RWPE1 (cell line): ENCODE measurements at places on chromosomes 6 and 20.

- no peak for DNase-seq
Observed at GRCh38 chr6:36944650-36945049, 9.9 kb upstream of the PI16 start.

DNA sequence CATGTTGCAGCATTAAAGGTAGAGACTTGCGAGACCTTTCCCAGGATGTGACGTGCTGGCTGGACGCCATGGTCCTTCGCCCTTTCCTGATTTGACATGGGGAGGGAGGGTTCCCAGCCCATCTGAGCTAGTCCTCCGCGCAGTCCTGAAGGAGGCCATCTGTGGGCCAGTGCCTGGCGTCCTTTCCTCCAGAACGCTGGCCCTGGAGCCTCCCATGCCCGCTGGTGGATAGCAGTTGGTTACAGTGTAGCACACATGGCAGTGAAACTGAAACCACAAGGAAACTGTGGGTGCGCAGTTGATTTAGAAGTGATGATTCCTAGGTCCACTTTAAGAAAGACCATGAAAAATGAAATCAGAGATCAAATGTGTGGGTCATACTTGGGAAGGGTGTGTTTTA is 193.7 kb downstream of the CDH4 start:
- no peak for DNase-seq

DNA sequence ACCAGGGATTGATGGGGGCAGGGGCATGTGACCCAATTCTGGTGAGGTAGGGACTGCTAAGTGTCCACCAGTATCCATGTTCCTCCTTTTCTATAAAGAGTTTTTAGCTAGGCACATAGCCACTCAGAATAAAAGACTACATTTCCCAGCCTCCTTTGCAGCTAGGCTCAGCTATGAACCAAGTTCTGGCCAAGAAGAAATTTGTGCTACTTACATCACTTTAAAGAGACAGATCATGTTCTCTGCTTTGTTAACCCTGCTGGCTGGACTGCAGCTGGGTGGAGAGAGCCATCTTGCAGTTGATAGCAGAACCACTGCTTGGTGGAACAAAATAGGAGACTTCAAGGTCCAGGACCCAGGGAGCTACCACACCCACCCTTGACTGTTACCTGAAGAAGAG is 5.3 kb upstream of the CCM2L start:
- peak; percentile 39 for DNase-seq

- DNase-seq = peak; percentile 82
Observed at GRCh38 chr6:31122791-31123706, 2.8 kb upstream of the CDSN start.

- no peak for DNase-seq
Observed at GRCh38 chr20:4987130-4987529, 14.2 kb downstream of the SLC23A2 start.

DNA sequence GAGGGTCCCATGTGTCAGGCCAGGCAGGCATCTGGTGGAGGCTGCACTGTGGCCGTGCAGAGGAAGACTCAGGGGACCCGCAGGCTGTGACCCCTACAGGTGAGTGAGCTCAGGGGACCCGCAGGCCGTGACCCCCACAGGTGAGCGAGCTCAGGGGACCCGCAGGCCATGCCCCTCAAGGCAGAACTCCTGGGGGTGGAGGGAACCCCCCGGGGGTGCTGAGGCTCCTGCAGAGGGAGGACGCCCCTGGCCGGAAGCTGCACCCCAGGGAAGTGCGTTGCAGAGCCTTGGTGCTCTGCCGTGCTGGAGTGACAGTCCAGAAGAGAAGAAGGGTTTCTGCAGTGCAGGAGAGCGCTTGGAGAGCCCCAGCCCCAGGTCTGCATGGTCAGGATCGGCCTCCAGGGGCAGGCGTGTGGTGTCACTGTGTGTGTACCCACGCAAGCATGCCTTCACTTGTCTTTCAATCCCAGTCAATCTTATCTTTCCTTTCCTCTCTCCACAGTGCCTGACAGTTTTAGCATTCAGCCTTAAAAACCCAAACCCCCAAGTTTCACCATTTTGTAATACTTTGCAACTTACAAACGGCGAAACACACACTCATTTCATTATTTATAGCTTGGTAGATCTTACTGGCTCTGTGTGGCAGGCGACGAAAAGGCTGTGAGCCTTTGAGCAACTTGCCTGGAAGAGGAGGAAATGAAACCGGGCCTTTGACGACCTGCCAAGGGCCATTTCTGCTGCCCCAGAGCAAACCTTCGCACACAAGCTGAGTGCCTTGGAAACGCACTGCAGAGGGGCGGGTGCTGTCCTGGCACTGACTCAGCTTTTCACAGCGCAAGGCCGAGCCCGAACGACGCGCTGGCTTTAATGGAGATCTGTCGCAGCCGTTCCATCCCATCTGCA is 101.4 kb upstream of the AGPAT4 start:
- DNase-seq = peak; percentile 45

GRCh38 chr6:19410481-19410880 is 426.7 kb upstream of the ID4 start:
- DNase-seq = peak; percentile 85

DNA sequence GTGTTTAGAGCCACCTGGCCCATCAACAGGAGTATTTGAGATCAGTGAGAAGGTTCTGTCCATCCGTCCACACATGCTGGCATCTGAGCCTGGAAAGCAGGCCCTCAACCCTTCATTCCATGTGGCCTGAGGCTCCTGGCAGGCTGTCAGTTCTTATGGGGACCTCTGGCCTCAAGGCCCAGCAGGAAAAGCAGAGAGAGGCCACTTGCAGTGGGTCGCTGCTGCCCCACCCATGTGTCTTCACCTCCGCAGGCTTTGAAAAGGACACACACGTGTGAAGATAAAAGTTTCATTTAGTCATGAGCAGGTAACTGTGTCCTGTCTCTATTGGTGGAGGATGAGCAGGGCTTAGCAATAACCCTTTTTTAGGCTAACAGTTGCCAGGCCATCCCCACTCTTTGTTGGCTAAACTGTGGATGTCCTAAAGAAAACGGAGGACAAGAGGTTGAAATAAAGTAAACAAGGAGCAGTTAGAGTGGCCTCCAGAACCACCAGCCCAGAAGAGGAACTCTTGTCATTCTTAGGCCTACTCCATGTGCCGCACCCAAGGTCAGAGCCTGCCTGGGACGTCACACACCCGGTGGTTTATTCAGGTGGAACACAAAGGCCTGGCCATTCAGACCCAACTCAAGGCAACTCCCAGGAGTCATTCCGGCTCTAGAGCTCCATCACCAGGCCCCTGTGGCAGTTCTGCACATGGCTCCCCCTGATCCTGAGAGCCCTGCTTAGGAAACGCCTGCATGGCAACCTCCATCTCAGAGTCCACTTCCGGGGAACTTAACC is 143.4 kb upstream of the CST7 start:
- no peak for DNase-seq

DNA sequence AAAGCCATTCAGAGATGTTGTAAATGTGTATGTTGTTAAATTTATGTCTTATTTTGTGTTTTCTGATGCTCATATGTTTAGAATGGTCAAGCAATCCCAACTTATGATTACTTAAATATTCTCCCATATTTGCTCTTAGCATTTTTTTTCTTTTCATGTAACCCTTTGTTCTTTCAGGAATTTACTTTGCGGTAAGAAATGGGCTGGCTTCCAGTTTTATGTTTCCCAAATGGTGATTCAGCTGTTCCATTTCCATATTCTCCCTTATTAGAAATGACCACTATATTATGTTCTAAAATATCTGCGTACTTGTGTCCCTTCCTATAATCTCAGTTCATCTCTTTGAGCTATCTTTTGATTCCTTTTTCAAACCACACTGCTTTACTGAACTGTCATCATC is 113.7 kb downstream of the CDH26 start:
- DNase-seq = peak; percentile 80

- no peak for DNase-seq
Observed at GRCh38 chr6:22756365-22756764, 187.0 kb downstream of the HDGFL1 start.

- DNase-seq = no peak
Observed at GRCh38 chr6:39681674-39682121, 43.5 kb downstream of the KIF6 start.

DNA sequence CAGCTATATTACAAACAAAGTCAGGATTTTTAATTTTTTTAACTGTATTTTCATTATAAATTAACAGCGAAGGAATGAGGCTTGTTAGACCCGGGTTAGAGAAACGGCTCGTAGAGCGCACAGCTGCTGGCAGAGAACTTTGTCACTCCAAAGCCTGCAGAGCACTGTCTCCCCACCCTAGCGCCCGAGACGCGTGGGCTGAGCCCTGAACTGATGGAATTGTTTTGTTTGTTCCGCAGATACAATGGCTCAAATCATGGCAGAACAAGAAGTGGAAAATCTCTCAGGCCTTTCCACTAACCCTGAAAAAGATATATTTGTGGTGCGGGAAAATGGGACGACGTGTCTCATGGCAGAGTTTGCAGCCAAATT is 810 bp downstream of the LAMP5 start:
- no peak for DNase-seq

DNA sequence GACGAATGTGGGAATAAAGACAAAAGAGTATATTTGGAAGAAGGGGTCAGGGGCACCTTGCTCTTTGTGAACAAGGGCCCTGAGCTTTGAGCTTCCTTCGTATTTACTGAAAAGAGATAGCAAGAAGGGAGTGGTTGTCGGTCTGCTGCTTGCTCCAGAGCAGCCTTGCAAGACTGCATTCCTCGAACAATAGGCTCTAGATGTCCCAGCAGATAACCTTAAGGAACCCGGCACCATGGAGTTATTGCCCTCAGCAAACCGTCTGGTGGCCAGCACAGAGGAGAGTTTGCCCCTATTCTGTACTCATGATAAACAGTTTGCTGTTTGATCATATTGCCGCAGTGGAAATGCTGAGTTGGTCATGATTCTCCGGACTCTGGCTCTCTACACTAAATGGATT is 22.7 kb downstream of the HLA-DRB1 start:
- DNase-seq = no peak

DNA sequence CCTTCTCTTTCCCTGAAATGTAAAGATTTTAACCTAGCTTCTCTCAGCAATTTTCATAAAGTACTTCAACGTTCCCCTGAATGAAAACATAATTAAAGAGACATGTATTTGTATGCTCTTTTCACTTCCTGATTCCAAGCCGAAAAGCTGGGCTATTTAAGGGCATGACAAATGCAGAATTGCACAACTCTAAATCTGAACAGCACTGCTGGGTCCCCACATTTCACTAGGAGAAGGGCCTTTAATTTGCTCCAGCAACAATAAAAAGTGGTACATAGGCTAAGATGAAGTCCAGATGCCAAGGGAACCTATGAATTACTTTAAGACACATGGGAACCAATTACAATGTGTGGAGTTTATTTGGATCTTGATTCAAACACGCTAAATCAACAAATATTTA is 42.0 kb downstream of the IRAK1BP1 start:
- DNase-seq = no peak

DNA sequence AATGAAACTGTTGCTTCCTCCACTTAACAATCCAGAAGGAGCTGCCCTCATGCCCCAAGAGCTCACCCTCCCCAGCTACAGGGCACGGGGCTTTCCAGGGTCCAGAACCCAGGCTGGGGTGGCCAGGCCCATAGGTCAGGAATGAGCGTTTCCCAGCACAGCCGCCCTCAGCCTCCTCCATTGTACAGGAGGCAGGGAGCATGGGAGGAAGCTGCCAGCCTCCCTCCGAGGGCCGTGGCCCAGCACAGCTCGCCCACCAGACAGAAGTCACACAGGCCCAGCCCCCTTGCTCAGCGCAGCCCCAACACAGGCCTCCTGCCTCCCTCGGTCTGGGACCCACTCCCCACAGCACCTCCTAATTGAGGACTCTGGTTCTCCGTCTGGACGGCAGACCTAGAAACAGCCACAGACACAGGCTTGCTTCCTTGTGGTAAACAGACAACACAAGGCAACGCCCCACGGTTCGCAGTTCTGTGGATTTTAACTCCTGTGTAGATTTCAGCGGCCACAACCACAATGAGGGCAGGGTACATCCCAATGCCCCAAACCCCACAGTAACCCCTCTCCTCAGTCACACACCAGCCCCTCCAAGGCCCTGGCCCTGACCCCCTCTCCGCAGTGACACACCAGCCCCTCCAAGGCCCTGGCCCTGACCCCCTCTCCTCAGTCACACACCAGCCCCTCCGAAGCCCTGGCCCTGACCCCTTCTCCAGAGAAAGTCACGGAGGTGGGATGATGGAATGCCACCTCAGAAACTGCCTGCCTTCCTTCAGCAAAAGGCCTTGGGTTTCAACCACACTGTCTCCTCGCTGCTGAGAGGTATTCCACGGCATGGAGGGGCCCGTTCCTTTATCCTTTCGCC is 173.5 kb downstream of the DLL1 start:
- no peak for DNase-seq

DNA sequence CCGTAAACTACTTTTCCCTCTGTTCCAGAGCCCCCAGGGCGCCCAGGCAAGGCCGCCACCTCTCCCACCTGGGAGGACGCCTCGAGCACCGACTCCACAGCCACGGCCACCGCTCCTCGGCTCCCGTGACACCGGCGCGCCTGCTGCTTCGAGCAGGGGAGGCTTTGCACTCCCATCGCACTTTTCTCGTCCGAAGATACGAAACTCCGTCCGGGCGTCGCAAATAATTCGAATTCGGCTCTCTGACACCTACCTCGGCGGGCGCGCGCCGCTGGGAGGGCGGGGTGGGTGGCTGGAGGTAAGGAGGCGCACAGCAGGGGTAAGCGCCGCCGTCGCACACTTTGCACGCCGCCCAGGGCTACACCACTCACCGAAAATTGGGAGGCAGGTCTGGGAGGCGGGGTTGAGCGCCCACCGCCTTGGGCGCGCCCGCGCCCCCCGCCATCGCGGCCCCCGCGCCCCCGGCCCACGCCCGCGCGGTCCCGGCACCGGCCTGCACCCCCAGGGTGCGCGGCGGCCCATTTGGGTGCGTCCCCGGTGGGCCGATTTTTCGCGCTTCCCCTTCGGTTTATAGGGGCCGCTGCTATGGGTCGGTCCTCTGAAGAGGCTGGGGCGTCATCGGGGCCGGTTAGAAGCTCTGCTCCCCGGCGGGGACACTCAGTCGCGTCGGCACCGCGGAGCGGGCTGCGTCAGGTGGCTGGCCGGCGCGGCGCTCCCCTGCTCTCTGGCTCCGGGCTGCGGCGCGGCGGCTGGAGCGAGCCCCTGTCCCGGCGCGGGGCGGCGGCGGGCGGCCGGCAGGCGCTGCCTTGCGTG is 36.2 kb downstream of the GNAS start:
- DNase-seq = peak; percentile 95

GRCh38 chr20:44467289-44467883 is 8.3 kb upstream of the TTPAL start:
- no peak for DNase-seq

GRCh38 chr6:56902641-56903464 is 52.1 kb upstream of the BEND6 start:
- peak; percentile 44 for DNase-seq

GRCh38 chr6:156154896-156155295 is 622.3 kb upstream of the ARID1B start:
- DNase-seq = peak; percentile 2
